ENCODE measurements at places on chromosomes 3 and 15. TPM values are rescaled to one million over a fixed set of nuclear protein-coding genes. Genes with fewer than 3 reads are reported as not detected.

Gene PLSCR5
- total RNA-seq: not detected

Gene ACTC1
- total RNA-seq: 0.22 TPM

Gene GOLGA8G
- not detected for total RNA-seq

Gene NR2E3
- total RNA-seq: 0.34 TPM

Gene MGLL
- total RNA-seq: 75.1 TPM

Gene GFM1
- 64.0 TPM for total RNA-seq

Gene ADAMTS17
- 0.42 TPM for total RNA-seq

Gene PARP15
- not detected for total RNA-seq

Gene ALPK3
- 0.07 TPM for total RNA-seq

Gene FILIP1L
- total RNA-seq: 0.22 TPM

Gene SHC4
- total RNA-seq: 0.92 TPM

Gene TMC3
- not detected for total RNA-seq

Gene GNAT1
- 0.25 TPM for total RNA-seq

Gene PTX3
- 1.2 TPM for total RNA-seq

Measured in A549 treated with AZD2906 at 1 μM for 4 hours (cell line).